ENCODE measurements at places on chromosomes 6 and 20. TPM values are rescaled to one million over a fixed set of nuclear protein-coding genes. Genes with fewer than 3 reads are reported as not detected.

DNA sequence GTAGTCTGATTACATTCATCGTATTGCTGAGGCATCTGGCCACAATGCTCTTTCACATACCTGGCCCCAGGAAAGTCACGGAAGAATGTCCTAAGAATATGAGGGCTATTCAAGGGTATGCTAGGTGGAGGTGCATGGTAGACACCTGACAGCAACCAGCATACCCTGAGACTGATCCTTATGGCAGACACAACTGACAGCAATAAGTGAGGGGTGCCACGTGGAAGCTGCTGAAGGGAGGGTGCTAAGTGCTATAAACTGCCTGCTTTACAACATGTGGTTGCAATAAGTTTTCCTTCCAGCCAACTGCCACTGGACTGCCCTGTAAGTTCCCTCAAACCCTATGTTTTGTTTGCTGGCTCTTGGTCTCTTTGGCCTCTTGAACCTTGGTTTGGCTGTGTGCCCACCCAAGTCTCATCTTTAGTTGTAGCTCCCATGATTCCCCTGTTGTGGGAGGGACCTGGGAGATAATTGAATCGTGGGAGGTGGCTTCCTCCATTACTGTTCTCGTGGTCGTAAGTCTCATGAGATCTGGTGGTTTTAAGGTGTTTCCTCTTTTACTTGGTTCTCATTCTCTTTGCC lies 201.3 kb upstream of the MOCS1 start:
- no peak for DNase-seq

DNA sequence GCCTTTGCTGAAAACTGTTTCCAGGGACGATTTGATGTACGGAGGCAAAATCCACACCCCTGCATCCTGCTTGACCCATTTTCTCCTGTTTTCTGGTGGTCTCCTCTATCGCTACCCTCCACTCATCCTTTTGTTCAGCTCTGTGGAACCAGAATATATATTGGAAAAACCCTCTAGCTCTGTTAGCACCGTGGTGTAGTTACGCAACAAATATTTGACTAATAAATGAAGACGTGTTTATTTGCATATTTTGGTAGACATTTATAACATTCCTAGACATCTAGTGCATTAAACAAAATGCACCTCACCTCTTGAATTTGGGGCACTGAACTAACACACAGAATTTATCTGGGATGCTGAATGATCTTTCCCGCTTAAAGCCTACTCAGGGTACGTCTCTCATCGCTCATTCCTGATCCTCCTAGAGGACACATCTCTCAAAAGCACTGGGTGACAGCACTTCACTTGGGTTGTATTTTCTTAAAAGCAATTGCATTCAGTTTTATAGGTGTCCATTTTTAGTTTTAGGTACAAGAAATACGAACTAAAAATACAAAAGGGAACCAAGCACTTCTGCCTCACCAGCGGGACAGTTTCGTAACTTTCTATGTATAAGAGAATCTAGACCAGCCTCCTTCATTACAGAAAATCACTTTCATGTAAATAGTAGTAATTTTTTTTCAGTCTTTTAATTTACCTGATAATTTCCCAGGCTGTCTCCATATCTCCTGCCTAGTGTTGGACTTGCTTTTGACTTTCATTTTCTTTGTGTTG lies 59.2 kb downstream of the SNRNP48 start:
- DNase-seq: no peak

- DNase-seq: peak; percentile 8
Measured at GRCh38 chr20:34907616-34908469, 31.4 kb downstream of the ACSS2 start.

The RSPH3 gene
- 22.6 TPM for polyA plus RNA-seq

DNA sequence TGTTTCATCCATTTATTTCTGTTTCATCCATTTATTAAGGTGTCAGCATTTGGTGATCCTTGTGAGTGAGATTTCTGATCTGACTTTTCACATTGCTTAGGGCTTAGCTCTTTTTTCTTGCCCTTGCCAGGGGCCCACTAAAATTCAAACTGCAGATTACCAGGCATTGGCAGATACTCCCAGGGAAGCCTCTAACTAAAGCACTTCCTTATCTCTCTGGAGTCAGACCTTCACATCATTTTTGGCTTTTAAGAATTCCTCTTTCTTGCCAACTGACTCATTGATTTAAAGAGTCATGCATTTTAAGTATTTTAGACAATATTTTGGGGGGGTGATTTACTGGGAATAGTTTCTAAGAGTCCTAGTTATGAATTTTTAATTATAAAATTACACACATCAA lies 2.6 kb upstream of the WFDC8 start:
- DNase-seq: no peak

DNA sequence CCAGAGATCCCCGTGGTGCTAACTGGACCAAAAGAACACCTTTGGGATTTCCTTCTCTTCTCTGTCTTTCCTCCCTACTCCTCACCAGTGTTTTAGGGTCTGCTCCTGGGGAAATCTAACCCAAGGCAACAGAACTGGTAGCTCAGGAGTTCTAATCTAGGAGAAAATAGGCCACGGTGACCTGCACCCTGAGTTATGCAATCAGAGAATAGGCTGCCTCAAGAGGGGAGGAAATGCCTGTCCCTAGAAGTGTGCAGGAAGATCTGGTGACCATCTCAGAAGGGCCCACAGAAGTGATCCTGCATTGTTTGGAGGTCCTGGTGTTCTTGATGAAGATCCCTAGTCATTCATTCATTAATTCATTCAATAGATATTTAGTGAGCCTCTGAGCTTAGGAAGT lies 3.4 kb downstream of the ETV7 start:
- DNase-seq: no peak

The TRIM31 gene
- not detected for polyA plus RNA-seq

DNA sequence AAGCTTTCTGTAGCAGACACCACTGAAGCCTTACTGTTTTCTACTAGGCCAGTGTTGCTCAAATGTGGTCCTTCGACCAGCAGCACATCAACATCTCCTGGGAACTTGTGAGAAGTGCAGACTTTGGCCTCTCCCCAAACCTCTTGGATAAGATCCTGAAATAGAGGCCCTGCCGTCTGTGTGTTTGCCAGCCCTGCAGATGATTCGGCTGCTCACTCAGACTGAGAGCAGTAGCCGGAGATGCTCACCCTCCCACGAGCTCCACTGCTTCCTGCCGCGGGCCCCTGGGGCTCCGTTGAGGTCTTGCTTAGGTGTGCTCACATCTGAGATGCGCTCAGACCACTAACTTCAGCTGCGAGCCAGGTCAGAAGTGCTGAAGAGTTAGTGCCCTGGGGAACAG lies 129.5 kb upstream of the SSTR4 start:
- no peak for DNase-seq

GRCh38 chr20:51856432-51856831 lies 54.1 kb upstream of the SALL4 start:
- no peak for DNase-seq

DNA sequence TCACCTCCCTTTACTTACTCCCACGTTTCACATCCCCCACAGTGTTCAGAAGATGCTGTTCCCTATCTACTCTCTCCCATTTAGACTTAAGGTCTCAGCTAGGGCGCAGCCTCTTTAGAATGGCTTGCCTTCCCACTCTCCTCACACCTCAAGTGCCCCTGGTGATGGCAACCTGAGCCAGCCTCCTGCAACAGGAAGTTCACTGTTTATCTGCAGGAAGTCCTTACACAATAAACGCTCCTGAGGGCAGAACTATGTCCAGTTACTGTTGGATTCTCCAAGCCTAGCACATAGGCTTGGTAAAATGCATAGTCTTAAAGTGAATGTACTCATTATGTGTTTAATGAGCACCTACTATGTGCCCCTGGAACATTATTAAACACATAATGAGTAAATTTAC lies 21.9 kb upstream of the RAB22A start:
- no peak for DNase-seq

Data from renal cortex interstitium (tissue), 15 donors.